ENCODE measurements at places on chromosomes 12 and 14. TPM values are rescaled to one million over a fixed set of nuclear protein-coding genes. Genes with fewer than 3 reads are reported as not detected.
A peak's percentile ranks its signal among the peaks of the same experiment; 100 is the strongest.

GRCh38 chr12:132465269-132466190, 24.4 kb upstream of the FBRSL1 start:
- H3K27ac ChIP-seq, result no peak overlapping the region
- peaks cover 20% of the 10 kb centered on the region for H3K27me3 ChIP-seq
- DNase-seq, result no peak
- H3K36me3 ChIP-seq, result no peaks in the 10 kb centered on the region
- H3K4me3 ChIP-seq, result no peak overlapping the region

RNASE2 gene
- not detected for total RNA-seq

DNA sequence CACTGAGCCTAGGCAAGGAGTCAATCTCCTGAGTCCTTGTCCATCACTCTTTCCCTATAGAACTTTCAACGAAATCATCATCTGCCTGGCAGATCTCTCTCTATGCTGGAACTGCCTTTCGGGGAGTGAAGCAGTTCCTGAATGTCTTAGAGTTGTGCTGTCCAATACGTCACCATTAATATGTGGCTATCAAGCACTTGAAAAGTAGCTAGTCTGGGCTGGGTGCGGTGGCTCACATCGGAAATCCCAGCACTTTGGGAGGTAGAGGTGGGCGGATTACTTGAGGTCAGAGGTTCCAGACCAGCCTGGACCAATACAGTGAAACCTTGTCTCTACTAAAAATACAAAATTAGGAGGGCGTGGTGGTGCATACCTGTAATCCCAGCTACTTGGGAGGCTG, 35.1 kb downstream of the NRDE2 start:
- H3K4me3 ChIP-seq, result no peak overlapping the region
- H3K36me3 ChIP-seq, result peaks cover 19% of the 10 kb centered on the region
- no peaks in the 10 kb centered on the region for H3K27me3 ChIP-seq
- H3K27ac ChIP-seq, result no peak overlapping the region
- DNase-seq, result no peak

DNA sequence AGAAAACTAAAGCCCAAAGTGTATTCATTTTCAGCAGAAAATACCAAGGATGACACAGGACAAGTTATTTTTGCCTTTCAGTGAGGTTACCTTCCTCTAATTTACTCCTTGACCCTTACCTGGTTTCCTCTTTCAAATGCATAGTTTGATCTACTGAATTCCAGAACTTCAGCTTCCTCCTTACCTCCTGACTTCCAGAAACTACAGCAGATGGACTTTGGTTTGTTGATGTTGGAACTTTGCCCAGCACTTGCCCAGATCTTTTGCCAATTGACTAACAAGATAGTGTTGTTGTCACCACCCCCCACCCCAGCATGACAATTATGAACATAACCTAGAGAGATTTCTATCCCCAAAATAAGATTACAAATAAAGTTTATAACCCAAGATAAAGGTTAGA, 63.2 kb downstream of the NAV3 start:
- H3K4me3 ChIP-seq, result no peak overlapping the region
- DNase-seq, result no peak
- H3K36me3 ChIP-seq, result no peaks in the 10 kb centered on the region
- H3K4me1 ChIP-seq, result peaks cover 24% of the 10 kb centered on the region
- no peaks in the 10 kb centered on the region for H3K27me3 ChIP-seq

DNA sequence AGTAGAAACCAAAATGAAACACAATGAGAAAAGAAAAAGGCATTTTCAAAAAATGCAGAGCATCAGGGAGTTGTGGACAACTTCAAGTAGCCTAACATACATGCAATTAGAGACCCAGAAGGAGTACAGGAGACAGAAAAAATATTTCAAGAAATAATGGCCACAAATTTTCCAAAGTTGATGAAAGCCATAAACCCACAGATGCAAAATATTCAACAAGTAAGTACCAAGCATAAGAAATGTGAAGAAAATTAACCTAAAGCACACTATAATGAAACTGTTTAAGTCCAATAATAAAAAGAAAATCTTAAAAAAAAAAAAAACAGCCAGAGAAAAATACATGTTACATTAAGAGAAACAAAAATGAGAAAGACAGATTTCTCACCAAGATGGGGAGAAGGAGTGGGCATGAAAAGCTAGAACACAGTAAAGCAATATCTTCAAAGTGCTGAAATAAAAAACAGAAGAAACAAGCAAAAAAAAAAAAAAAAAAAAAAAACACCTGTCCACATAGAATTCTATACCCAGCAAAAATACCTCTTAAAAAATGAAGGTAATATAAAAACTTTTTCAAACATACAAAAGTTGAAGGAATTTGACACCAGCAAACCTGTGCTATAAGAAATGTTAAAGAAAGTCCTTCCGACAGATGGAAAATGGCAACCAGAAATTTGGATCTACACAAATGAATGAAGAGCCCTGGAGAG, 77.1 kb downstream of the PRKAB1 start:
- H3K4me3 ChIP-seq, result no peak overlapping the region
- no peak overlapping the region for H3K27ac ChIP-seq

ZNF219 gene
- total RNA-seq, result 58.0 TPM

DNA sequence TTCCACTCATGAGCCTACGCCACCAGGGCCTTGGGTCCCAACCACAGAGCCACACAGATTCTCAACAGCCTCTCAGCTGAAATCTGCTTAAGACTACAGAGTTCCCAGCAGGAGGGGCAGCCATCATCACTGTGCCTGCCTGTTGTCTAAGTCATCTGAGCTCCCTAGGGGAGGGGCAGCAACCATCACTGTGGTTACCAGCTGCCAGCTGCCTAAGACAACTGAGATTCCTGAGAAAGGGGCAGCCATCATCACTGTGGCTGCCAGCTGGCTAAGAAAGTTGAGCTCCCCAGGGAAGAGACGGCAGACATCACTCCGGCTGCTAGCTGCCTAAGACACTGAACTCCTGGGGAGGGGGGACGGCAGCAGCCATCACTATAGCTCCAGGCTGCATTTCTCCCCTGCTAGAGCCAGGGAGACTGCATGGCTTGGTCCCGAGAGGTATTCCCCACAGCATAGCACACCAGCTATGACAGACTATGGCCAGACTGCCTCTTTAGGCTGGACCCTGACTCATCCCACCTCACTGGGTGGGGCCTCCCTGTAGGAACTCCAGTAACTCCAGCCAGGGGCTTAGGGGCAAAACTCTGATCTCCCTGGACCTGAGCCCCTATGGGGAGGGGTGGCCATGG, 37.2 kb upstream of the C14orf132 start:
- no peak for DNase-seq
- no peak overlapping the region for H3K4me3 ChIP-seq
- peaks cover 56% of the 10 kb centered on the region for H3K27me3 ChIP-seq
- no peaks in the 10 kb centered on the region for H3K36me3 ChIP-seq
- H3K4me1 ChIP-seq, result no peaks in the 10 kb centered on the region

DNA sequence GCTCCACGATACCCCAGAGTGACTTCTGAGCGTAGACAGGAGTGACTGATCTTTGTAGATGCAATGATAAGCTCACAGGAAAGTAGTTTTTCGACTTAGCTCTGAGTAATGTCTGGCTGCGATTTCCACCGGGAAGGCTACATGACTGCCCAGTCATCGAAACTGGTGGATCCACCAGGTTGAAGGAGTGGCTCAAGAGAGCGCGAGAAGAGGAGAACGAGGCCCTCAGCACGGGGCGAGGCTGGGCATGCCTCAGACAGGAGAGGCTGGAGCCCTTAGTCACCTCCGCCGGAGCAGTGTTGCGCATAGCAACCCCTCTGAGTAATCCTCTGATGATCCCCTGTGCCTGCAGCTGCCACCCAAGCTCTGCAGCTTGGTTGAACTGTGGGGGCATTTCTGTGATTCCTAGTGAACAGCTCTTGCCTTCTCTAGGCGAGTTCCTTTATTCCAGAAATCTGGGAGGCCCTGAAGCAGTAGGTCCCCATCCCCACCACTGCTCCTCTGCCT, 25.6 kb downstream of the ELK3 start:
- H3K4me3 ChIP-seq, result peak overlapping the region; percentile 61
- peak overlapping the region; percentile 94 for H3K27ac ChIP-seq
- no peaks in the 10 kb centered on the region for H3K27me3 ChIP-seq
- peaks cover 47% of the 10 kb centered on the region for H3K4me1 ChIP-seq
- DNase-seq, result no peak

- no peak for DNase-seq
- H3K27ac ChIP-seq, result no peak overlapping the region
- no peaks in the 10 kb centered on the region for H3K36me3 ChIP-seq
- peaks cover 15% of the 10 kb centered on the region for H3K27me3 ChIP-seq
- no peak overlapping the region for H3K4me3 ChIP-seq
- no peaks in the 10 kb centered on the region for H3K4me1 ChIP-seq
Observed at GRCh38 chr12:131330106-131330815, 376.6 kb downstream of the ADGRD1 start.

TRPV4 gene
- total RNA-seq, result 3.1 TPM

DNA sequence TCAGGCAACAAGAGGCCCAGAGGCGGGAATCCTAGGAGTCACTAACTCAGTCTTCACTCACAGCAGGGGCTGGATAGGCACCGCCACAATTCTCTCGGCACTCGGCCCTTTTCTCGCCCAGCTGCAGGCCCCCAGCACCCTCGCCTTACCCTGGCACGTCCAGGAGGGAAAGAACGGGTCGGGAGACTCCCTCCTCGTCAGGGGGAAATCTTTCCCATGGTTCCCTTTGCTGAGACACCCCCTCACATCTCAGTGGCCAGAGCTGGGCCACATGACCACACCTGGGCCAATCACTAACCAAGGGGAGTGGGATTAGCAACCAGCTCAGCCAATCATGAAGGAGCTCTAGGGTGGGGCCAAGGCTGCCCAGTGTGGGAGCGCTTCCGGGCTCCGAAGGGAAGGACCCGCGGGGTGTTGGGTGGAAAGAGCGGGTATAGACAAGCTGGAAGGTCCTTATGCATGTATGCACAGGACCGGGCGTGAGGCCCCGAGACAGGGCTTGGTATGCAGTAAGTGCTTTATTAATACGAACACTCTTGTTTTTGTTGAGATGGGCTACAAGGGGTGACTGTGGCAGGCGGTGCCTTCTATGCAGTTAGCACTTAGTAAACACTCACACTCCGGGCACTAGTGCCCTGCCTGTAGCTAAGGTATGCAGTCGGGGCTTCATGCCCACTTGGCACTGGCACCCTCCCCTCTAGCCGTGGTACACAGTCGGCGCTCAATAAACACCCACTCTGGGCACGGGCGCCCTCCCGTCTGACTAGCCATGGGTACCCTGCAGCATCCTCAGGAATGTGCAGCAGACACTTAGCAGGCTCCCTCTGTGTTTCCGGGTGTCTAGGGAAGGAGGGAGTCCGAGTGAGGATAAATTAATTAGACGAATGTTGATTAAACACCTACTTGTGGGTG, 40.3 kb downstream of the ADGRD1 start:
- H3K27me3 ChIP-seq, result no peaks in the 10 kb centered on the region
- no peak for DNase-seq
- H3K27ac ChIP-seq, result no peak overlapping the region
- H3K4me3 ChIP-seq, result no peak overlapping the region
- peaks cover 11% of the 10 kb centered on the region for H3K4me1 ChIP-seq
- no peaks in the 10 kb centered on the region for H3K36me3 ChIP-seq

DNA sequence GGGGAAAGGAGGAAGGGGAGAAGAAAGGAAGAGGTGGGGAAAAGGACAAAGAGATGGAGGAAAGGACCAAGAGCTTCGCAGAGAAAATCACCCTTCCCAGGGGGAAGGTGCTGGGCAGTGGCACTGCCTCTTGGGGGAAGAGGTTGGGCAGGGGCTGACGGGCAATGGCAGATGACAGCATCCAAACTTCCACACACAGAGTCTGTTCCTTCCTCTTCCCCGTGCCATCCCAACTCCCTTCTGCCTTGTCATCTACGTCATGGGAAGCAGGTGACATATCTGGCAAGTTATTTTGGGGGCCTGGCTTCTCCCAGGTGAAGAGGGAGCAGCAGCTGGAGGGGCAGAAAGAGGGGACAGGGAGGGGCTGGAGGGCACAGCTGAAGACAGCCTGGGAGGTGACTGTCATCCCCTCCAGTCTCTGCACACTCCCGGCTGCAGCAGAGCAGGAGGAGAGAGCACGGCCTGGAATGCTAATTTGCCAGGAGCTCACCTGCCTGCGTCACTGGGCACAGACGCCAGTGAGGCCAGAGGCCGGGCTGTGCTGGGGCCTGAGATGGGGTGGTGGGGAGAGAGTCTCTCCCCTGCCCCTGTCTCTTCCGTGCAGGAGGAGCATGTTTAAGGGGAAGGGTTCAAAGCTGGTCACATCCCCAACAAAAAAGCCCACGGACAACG, 43.9 kb upstream of the IQSEC3 start:
- no peaks in the 10 kb centered on the region for H3K36me3 ChIP-seq
- peaks cover 14% of the 10 kb centered on the region for H3K4me1 ChIP-seq
- H3K4me3 ChIP-seq, result no peak overlapping the region
- H3K27ac ChIP-seq, result no peak overlapping the region
- no peak for DNase-seq
- H3K27me3 ChIP-seq, result no peaks in the 10 kb centered on the region

DNA sequence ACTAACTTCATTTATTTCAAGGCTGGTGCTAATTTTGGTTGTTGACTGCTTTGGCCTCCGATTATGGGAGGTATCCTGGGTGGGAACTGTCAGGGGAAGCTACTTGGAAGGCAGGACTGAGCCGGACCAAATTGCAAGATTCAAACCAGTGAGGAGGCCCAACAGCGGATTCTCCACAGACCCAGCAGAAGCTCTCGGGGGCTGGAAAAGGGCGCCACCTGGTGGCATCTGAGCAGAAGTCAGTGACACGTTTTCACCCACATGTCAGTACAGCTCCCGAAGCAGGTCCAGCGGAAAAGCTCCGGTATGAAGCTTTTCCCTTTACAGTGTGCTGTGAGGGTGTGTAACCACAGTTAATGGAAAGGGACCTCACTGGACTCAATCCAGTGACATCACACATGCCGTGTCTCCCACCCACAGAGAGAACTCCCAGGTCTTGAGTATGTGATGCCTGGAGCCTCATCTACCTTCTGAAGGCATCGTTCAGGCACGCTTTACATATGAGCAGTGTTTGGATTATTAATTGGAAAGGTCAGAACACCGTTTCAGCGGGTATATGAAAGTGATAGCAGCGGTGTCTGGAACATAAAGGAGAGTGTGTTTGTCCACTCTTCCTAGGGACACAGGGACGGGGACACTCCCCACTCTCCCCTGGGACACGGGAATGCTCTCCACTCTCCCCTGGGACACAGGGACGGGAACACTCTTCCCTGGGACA, 3.6 kb upstream of the P2RX2 start:
- no peak overlapping the region for H3K27ac ChIP-seq
- peak; percentile 88 for DNase-seq
- H3K36me3 ChIP-seq, result peaks cover 7% of the 10 kb centered on the region
- H3K4me1 ChIP-seq, result peaks cover 12% of the 10 kb centered on the region
- peak overlapping the region; percentile 47 for H3K4me3 ChIP-seq

- H3K27ac ChIP-seq, result no peak overlapping the region
- H3K27me3 ChIP-seq, result no peaks in the 10 kb centered on the region
- no peaks in the 10 kb centered on the region for H3K36me3 ChIP-seq
- H3K4me1 ChIP-seq, result peaks cover 17% of the 10 kb centered on the region
- no peak overlapping the region for H3K4me3 ChIP-seq
Observed at GRCh38 chr12:90062799-90063198, 354.2 kb upstream of the ATP2B1 start.

DNA sequence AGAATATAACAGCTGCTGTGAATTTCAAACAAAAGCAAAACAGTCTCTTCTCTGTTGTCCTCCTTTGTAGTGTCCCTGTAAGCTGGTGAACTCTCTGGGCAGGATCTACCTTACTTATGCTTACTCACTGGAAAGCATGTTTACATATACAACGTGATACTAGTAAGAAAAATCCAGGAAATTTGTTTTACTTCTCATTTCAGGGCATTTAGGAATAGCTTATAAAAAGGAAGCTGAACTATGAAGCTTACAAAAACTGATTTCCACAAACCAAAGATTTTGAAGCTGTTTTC, 311.0 kb downstream of the NOVA1 start:
- no peak for DNase-seq
- H3K4me3 ChIP-seq, result no peak overlapping the region
- H3K4me1 ChIP-seq, result peaks cover 16% of the 10 kb centered on the region
- no peaks in the 10 kb centered on the region for H3K36me3 ChIP-seq
- H3K27me3 ChIP-seq, result no peaks in the 10 kb centered on the region
- H3K27ac ChIP-seq, result no peak overlapping the region

Measured in type B pancreatic cell (in vitro differentiated cells).